ENCODE measurements at places on chromosomes 2 and 18.

- DNase-seq, result no peak
These were observed 11.8 kb downstream of the IL1R1 start for GRCh38 chr2:102154364-102154763.

GRCh38 chr18:49100226-49100968 lies 149.6 kb upstream of the SMAD7 start:
- peak; percentile 39 for DNase-seq

- DNase-seq, result no peak
These were observed 503.8 kb upstream of the NRXN1 start for GRCh38 chr2:51535763-51536162.

DNA sequence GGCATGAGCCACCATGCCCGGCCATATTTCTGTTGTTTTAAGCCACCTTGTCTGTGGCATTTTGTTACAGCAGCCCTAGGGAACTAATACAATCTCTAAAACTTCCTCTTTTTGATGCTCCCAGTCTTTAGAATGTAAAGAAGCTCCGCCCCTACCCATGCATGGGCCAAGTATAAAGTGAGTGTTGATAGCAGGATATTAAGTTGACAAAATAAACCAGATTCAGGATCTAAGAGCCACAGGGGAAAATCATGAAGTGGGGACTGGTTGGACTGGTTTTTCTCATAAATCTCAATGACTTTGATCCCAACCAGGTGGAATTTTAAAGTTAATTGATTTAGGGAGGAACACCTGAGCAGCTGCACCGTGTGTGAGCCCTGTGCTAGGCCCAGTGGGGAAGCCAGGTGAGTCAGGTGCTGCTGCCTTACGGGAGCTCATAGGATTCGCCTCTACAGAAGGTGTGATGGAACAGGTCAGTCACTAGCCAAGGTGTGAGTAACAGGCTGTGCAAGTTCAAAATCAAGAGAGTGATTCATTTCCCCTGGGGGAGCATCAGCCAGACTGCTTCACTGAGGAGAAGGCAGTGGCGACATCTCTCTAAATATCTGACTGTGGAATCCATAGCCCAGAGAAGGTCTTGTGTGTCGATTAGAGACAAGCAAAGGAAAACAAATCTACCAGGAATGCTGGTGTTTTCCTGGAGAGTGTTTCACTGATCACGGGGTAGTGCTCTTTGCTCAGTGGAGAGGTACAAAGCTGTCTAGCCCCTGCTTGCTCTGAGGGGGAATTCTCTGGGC lies 63.0 kb upstream of the MSH2 start:
- DNase-seq, result peak; percentile 78

- no peak for DNase-seq
These were observed 143.5 kb downstream of the TGIF1 start for GRCh38 chr18:3593381-3593903.

Data from small intestine (tissue), 16 donors.